ENCODE measurements at places on chromosomes 1 and 21.
A peak's percentile ranks its signal among the peaks of the same experiment; 100 is the strongest.

- no peak for DNase-seq
These were observed 54.2 kb upstream of the MCOLN3 start for GRCh38 chr1:85102479-85102878.

GRCh38 chr1:4276238-4276637, 376.2 kb upstream of the C1orf174 start:
- DNase-seq = no peak

GRCh38 chr1:109997867-109998229, 13.3 kb downstream of the AHCYL1 start:
- no peak for DNase-seq

DNA sequence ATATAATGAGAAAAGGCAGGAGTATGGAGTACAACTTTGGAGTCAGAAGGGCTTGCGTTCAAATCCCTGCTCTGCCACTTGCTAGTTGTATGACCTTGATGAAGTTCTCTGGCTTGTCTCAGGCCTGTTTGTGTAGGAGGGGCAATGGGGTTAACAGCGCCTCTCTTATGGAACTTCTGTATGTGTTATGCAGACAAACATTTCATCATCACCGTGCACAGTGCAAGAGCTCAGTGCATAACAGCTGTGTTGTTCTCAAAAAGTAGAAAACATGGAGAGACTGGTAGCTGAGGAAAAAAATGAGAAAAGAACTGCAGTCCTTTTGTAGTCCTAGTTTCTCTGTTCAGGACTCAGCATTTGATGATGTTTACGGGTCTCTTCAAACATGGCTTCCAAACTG, 10.4 kb upstream of the ZNF648 start:
- no peak for DNase-seq

- no peak for DNase-seq
These were observed 7.2 kb downstream of the GALNT2 start for GRCh38 chr1:230074270-230074669.

DNA sequence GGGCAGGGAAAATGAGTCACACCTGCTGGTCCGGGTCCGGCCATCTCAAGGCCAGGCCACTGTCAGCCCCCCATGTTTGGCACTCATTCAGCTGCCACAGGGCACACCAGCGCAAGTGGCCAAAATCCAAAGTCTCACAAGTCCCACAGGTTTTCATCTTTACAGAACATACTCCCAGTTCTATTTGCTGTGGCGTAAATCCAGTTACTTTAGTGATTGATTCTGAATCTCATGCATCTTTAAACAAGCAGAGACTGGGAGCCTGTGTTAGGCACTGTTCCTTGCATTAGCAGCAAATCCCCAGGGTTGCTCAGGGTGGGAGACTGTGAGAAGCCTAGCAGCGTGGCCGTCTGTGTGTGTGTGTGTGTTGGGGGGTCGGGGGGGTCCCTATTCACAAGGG, 1.1 kb upstream of the SLC2A5 start:
- no peak for DNase-seq

- no peak for DNase-seq
These were observed 37.7 kb downstream of the RRP1 start for GRCh38 chr21:43827015-43827611.

- no peak for DNase-seq
These were observed 215.6 kb downstream of the DENND1B start for GRCh38 chr1:197559655-197560054.

DNA sequence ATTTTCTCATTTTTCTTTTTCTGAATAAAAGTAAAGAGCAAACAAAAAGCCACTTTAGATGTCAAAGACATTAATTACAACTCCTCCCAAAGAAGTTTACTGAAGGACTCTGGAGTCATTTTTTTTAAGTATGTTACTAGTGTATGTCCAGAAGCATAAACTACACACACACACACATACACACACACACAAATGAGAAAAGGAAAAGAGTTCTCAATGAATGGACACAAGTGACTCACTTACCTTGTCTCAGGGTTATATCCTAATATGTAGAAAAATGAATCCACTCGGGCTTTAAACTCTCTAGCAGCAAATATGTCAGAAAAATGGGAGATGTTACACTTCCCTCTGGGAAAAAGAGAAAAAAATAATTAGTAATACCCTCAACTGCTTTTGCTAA, 223.1 kb downstream of the SLC45A1 start:
- DNase-seq = no peak

- no peak for DNase-seq
These were observed at the start of gene CA14 for GRCh38 chr1:150257624-150258585. Gene CA14 (plus strand): TSS chr1:150257774. CDS start chr1:150258129, 355 bp downstream.

- peak; percentile 24 for DNase-seq
These were observed 1.9 kb downstream of the CSMD2 start for GRCh38 chr1:34162852-34163766.

DNA sequence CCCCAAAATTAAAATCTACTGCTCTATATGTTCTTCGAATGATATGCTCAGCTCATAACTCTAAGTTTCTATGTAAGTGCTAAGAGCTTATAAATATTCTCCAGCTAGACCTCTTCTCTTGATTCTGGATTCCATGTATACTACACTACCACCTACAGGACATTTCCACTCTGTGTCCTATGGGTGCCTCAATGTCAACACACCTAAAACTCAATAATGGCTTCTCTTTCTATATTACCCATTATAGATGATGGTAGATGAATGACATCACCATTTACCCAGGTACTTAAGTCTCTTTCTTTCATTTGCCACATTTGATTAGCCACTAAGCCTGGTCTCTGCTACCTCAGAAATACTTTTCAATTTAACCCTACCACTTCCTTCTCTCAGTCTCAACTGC, 41.3 kb downstream of the TBX19 start:
- peak; percentile 42 for DNase-seq

DNA sequence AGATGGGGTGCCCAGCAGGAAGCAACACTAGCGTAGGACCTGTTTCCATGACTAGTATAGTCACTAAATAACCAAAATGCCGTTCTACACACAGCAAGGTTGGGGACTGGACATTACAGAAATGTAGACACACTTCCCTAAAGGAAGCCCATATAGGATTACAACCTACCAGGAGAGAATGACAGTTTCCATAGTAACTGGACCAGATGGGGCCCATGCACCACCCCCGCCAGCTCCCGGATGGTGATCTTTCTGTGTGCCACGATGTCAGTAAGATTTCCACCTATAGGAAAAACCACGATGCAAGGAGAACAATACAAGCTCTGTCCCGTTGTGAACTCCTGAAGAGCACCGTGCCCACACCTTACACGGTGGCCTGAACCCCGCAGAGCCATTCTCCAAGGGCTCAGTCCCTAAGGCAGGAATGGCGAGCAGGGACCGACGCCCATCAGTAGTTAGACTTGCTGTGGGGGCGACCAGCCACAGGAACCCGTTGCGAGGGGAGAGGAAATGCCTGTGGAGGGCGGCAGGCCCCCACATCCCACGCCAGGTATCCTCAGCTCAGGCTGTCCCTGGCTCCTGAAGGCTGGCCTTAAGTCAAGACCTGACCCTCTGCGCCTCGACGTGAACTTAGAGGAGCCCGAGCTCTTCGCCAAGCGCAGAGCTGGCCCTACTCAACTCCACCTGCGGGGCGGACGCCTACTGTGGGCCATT, 13.6 kb upstream of the CEP85 start:
- no peak for DNase-seq

Measured in RWPE1 (cell line).